Stimulated activated CD8-positive, alpha-beta memory T cell treated with anti-CD3 and anti-CD28 coated beads, Interleukin-12 subunit alpha, Interleukin-12 subunit beta, amount 100 ng/mL, for 1 hour (primary cell): ENCODE measurements at places on chromosomes 6 and 20.

DNA sequence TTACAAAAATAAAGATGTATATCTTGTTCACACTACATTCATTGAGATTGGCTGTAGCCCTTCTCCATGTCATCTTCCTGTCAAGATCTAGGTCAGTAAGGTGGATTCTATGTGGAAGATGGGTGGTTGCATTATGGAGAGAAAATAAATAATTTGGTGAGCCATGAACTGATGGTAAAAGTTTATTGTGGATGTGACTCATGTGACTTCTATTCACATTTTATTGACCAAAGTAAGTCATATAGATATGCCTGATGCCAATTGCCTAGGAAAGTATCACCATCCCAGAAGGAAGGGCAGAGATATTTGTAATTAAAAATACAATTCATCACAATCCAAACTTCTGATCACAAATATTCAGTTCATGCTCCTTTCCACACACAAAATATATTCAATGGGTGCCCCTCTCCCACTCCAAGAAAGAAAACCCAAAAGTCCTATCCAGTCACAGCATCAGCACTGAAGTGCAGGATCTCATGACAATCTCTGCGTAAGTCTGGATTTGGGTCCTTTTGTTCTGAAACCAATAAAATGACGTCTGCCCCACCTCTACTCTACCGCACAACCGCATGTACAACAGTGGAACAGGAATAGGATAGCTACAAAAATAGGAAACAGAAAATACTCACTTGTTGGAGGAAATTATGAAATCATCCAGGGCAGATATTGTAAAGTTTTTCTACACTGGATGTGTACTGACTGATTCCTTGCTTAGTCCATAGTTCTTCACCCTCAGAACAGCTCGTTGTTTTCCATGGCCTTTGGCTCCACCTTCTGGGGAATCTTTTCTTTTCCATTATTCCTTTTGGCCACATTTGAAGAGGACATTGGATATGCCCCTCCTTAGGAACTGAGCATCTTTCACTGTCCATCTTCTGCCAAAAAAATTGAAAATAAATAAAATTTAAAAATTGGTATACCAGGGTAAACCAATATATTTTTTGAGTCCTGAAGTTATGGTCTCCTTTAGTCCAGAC, 16.1 kb upstream of the SLC17A3 start:
- DNase-seq: no peak

- DNase-seq: no peak
Observed at GRCh38 chr6:115058414-115059211, 715.8 kb upstream of the HS3ST5 start.

- no peak for DNase-seq
Observed at GRCh38 chr20:34717230-34718095, 13.3 kb downstream of the TP53INP2 start.

GRCh38 chr20:53020834-53021233, 48.7 kb downstream of the TSHZ2 start:
- DNase-seq: no peak

- no peak for DNase-seq
Observed at GRCh38 chr20:9186396-9186795, 117.5 kb downstream of the PLCB4 start.

- no peak for DNase-seq
Observed at GRCh38 chr6:44446626-44447300, 59.3 kb downstream of the CDC5L start.

DNA sequence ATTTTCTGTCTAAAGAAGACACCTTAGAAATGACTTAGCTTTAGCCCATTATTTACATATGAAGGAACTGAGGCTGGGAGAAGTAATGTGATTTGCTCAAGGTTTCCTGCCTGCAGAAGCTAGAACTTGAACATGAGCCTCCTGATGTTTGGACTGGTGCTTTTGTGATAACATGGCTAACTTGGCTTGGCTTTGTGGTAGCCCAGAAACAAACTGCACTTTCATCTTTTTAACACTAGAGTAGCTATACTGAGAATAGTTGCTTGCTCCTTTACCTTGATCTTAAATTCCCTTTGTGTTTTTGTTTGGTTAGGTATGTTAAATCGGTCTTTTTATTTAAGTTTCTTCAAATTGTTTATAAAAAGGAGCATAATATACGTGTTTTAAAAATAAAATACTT, 163.5 kb upstream of the MANEA start:
- DNase-seq: no peak

GRCh38 chr20:58389324-58389967, 417 bp downstream of the VAPB start:
- no peak for DNase-seq

- DNase-seq: no peak
Observed at GRCh38 chr6:4776493-4777393, 539 bp downstream of the CDYL start.

GRCh38 chr6:9702914-9703313, 712.0 kb downstream of the TFAP2A start:
- DNase-seq: no peak

- no peak for DNase-seq
Observed at GRCh38 chr6:151112130-151112529, 127.6 kb upstream of the AKAP12 start.

DNA sequence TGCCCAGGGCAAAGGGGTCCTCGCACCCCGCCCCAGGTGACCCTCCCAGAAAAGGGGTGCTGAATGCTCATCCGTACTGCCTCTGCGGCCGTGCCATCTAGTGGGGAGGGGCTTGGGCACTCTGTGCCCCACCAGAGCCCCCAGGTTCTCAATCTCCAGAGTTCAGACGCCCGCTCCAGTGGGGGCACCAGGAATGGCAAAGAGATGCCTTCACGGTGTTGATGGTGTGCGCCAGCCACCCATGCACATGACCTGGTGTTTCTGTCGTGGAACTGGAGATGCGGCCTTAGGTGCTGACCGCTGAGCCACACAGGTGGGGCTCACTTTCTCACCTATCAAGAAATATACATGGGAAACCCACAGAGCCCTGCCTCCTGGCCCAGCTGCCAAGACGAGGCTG, 30.8 kb downstream of the GNAS-AS1 start:
- DNase-seq: no peak

DNA sequence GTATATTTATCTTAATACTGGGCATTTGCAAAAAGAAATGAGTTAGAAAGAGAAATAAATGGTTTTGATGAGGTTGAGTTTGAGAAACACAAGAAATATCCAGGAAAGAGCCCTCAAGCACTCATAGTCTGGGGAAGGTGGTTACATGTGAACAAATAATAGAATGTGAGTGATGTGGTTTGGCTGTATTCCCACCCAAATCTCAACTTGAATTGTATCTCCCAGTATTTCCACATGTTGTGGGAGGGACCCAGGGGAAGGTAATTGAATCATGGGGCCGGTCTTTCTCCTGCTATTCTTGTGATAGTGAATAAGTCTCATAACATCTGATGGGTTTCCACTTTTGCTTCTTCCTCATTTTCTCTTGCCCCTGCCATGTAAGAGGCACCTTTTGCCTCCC, 334.1 kb downstream of the COL12A1 start:
- no peak for DNase-seq

DNA sequence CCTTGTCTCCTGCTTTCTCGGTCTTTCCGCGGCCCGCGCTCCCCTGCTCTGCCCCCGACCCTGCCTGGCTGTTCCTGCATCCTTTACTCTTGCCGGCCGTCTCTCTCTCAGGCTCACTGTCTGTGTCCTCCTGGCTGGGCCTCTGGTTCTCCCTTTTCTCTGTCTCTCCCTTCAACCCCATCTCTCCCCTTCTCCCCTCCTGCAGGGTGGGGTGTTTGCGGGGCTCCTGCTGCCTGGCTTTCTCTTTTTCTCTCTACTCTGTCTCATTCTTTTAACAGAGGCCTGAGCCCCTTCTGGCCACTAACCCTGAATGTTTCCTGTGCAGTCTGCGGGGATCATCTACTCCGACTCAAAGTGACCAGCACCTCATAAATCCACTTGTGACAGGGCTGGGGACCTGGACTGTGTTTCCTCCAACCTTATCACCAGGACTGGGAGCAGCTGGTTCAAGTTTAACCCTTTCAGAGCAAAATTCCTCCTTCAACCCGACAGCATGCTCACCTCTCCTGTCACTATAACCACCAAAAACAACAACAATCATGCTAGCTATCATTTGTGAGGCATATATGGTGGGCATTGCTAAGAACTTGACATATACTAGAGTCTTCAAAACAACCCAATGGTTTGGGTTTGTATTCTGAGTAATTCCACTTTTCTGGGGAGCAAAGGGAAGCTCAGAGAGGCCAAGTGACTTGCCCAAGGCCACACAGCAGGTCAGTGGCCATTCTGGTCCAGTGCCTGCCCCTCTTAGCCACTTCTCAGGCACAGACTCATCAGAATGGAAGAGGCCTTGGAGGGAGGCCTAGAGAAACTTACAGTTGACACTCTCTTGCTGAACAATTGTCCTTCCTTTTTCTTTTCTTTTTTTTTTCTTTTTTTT, 811 bp upstream of the RSPO4 start:
- no peak for DNase-seq

GRCh38 chr6:79238919-79239318, 4.4 kb upstream of the HMGN3 start:
- no peak for DNase-seq

- DNase-seq: no peak
Observed at GRCh38 chr20:32621071-32621890, 36.1 kb upstream of the NOL4L start.

DNA sequence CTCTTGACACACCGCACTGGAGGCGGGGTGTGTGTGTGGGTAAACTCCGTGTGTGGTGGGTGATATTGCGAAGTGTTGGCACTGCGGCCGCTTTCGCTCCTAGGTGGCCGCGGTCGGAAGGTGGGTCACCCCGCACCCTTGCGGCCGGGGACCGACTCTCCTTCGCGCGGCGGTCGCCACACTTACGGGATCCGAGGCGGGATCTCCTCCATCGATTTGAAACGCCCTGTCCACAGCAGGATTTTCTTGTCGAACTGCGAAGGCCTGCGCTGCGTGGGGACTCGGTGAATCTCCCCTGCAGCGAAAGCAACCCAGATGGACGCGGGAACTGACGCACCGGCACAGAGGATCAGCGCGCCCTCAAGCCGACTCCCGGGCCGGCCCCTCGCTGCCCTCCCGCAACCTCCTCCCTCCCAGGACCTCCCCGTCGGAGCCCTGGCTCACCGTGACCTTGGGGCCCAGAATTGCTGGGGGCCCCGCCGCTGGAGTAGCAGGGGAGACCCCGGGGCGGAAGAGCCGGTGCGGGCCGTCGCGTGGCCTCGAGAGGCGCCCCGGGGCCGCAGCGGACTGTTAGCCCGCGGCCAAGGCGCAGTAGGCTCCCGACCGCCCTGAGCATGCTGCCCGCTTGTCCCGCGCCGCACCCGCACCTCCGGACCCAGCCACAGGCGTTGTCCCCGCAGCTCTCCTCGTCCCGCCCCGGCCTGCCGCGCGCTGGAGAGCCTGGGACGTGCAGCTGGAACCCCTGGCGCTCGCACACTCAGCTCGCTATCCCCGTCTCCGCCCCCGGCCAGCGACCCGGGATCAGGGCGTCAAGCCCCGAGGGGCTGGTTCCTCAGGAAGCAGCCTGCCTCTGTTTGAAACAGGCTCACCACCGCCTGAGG, at the start of gene FAM162B:
TSS of gene FAM162B (minus strand) at position 759 of the 881 bp plus-strand sequence. CDS start at position 616, 143 bp downstream.
- DNase-seq: no peak

DNA sequence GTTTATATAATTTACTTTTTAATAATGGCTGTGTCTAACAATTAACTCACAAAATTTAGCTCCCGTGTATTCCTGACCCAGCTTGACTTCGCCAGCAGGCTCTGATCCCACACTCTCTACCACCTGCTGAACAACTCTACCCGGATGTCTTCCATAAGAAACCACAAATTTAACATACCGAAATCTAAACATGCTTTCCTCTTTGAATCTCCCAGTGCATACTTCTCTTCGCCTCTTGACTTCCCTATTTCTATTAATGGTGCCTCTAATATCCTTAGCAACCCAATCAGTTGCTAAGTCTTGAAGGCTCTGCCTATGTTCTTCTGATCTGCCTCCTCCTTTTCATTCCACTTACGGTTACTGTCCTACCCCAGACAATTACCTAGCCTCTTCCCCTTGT, 4.6 kb upstream of the MYB start:
- DNase-seq: no peak

GRCh38 chr6:11824986-11825385, 46.4 kb upstream of the ADTRP start:
- no peak for DNase-seq

DNA sequence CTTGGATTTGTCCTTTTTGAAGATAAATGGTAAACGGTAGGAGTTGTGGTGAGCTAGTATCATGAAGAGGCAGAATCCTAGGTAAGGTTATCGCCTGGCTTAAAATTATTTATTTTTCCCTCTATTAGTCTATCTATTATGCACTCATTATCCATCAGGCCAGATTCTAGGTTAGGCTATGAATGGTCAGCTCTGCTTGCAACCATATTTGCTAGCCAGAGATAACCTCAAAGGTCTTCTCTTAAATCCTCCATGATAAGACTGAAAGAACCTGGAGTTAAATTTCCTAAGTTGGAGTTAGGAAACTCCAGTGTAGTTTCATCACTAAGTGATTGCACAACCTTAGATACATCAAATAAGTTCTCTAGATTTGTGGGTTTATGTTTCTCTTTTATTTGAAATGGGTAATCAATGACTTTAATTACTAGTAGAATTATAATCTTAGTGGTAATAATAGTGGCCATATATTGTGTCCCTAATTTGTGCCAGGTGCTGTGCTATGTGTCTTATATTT, 302.1 kb upstream of the RUNX2 start:
- no peak for DNase-seq

DNA sequence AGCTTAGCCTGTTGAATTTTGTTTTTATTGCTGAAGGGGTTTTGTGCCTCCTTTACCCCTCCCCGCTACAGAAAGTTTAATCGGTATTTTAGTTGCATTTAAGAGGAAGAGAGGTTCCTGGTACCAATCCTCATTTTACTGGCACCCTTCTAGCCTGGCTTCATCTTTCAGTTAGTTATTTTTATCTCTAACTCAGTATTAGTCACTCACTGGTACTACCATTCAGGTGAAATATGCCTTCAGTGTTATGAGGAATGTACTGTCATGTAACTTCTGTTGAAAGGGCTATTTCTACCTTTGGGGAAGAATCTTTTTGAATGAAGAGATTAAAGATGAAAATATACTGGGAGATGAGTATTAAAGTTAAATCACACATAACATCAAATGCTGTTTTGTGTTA, 211.8 kb downstream of the CDKAL1 start:
- DNase-seq: no peak

DNA sequence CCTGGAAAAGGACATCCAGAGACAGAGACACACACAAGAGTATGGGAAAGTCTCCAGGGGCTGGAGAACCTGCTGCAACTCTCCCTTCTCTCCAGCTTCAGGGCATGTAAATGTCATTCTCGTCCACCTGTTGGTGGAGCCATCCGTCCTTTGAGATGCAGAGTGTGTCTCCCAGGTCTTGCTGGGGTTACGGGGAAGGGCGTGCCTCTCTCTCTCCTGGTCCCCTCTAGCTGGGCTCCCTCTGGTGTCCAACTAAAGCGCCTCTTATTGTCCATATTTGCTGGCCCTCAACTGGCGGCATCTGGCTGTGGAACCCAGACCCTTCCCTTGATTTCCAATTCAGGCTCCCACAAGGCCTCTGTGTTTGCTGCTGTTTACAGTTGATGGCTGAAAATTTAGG, 244.1 kb downstream of the BMP7 start:
- DNase-seq: no peak

DNA sequence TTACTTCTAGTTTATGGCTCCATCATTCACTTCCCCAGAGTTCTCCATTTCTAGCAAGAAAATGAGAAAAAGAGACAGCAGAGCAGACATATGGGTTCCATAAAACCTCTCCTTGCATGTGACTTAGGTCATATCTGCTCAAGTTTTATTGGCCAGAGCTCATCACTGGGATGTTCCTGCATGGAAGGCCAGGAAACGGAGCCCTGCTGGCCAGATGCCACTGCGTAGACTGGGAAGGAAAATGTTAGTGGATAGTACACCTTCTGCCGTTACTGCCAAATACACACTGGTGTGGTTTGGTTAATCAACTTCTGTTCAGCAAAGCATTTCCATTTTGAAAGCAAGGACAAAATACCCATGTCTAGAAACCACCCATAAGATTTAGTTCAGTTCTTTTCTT, 220.6 kb upstream of the TSHZ2 start:
- DNase-seq: no peak
